ENCODE measurements at places on chromosomes 12 and 14.
A peak's percentile ranks its signal among the peaks of the same experiment; 100 is the strongest.

- DNase-seq, result no peak
Observed at GRCh38 chr12:64010069-64010686, 165.7 kb downstream of the SRGAP1 start.

DNA sequence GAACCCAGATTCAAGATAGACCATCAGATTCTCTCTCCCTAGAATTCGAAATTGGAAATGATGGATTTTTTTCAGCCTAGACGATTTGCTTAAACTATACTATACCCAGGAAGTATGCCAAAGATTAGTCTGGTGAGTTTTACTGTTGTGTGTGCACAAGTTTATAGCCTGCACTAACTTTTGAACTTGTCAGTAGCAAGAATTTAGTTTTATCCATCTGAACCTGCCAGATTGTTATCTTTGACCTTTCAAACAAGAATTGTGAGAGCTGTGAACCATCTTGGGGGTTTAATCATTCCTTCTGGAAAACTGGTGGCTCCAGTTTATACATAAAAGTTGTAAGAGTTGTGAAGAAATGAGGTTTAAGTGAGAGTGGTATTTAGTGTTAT is 243.5 kb upstream of the DAAM1 start:
- DNase-seq, result no peak

DNA sequence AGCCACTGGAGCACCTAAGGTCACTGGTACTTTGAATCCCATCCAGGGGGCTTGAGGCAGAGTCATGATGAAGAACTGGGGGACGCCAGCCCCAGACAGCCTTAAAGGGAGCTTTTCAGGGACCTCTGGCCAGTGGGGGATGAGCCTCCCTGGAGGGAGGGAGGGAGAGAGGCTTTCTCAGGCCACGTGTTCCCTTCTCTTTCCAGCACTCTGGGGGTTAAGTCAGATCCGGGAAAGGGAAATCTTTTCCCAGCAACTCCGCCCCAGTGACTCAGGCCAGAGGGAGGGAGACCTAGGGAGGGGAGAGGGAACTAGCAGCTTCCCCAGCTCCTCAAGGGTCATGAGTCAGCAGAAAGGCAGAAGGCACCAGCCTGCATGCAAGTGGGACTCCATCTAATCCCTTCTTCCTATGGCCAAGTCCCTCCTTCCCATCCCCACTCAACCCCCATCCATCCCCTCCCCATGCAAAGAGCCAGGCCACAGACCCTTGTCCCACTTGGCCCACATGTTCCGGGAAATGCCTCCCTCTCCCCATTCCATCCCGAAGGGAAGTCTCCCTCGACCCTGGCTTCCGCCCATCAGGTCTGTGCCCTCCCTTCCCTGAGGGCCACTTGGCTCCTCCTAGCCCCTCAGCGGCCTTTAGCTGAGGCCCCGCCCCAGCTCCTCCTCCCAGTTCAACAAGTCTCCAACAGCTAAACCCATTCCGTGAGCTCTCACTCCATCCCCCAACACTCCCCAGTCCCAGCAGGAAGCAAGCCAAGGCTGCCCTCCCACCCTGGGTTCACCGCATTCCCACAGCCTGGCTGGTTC is 5.6 kb downstream of the TNFRSF1A start:
- peak; percentile 91 for DNase-seq

- DNase-seq, result no peak
Observed at GRCh38 chr12:6288235-6288634, 22.2 kb upstream of the PLEKHG6 start.

- DNase-seq, result no peak
Observed at GRCh38 chr12:94725375-94726168, 75.2 kb upstream of the TMCC3 start.

DNA sequence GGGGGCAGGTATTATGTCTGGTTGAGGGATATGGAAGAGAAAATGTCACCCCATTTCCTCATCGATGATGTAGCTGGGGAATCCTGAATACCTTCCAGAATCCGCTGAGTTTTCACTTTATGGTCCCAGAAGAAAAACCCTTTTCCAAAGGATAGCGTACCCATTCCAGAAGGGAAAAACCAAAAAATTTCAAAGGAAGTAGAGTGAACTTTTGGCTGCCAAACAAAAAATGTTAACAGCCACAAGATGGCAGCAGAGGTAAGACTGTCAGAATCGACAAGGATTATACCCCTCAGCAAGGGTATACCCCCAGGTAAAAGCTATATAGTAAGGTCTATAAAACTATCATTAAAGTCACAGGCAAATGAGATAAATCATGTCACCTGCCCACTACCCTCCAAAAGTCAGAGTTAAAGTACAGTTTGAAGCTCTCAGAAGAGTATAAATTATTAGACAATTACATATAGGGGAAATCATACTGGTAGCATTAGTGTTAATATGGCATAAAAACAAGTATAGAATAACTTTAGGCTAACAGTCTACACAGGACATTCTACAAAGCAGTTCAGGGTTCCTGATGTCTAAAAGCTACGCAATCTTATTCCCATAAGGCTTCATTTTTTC is 18.0 kb downstream of the ACIN1 start:
- DNase-seq, result no peak

GRCh38 chr12:127830065-127830460 is 436.9 kb upstream of the TMEM132C start:
- no peak for DNase-seq

- no peak for DNase-seq
Observed at GRCh38 chr14:97457575-97458085, 660.4 kb downstream of the VRK1 start.

- DNase-seq, result no peak
Observed at GRCh38 chr12:76643438-76643837, 83.9 kb upstream of the OSBPL8 start.

GRCh38 chr12:102249079-102249841 is 51.6 kb upstream of the PMCH start:
- DNase-seq, result no peak

DNA sequence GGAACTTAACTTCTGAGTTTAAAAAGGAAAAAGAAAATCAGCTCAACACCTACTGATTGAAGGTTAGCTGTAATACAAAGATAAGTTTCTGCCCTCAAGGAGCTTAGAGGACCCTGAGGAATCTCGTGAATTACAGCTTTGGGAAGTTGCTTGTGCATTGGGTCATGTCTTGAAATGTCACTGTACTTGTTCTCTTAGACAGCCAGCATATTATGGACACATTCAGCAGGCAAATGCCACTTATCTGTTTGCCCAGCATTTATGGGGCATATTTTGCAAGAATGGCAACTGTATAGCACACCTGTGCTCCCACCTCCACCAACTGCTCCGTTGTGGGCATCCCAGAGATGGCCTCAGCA is 263.6 kb upstream of the CRY1 start:
- no peak for DNase-seq

DNA sequence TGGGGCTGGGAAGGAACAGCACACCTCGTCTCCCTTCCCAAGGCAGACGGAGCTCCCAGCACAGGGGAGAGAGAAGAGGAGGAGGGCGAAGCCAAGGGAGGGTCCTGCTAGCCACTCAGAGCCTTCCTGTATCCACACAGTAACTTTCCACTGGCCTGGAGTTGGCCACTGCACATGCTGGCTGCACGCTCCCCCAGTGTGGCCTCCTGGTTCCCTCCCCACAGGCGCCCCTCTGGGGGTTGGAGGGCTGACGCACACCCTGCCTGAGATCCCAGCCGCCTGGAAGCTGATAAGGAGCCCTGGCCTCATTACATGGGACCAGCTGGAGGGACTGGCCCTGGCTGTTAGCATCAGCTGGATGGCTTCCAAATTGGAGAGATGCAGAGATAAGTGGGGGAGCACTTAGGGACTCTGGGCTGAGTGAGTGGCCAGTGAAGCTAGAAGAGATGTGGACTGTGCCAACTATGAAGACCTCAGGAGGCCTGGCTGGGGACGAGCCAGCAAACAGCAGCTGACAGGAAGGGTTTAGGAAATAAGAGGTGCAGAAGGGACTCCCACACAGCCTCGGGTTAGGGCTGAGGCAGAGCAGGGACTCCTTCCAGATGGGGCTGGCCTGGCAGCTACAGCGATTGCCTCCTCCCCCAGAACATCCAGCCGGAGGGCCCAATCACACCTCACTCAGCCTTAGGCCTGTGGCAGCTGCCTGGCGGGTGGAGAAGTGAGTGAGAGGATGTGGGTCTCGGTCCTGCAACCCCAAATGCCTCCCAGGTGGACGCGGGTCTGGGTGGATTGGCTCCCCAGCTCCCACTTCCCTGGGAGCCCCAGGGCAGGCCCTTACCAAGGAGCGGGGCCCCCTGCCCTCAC is 26.3 kb upstream of the BCDIN3D start:
- DNase-seq, result peak; percentile 92

- no peak for DNase-seq
Observed at GRCh38 chr14:96059519-96060135, 20.5 kb downstream of the C14orf132 start.

DNA sequence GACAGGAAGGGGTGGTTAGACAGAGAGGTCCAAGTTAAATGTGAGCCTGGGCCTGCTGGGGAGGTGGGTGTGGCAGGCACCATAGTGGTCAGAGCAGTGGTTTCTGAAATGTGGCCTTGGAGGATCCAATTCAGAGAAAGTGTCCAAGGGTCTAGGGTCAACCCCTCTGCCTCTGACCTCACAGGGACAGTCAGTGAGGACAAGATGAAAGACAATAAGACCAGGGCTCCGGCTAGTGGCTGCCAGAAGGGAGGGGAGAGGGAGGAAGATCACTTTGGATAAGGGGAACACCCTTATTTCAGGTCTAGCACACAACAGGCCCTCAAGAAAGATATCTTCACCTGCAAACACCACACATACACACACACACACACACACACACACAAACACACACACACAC is 335.1 kb downstream of the MED13L start:
- DNase-seq, result no peak

DNA sequence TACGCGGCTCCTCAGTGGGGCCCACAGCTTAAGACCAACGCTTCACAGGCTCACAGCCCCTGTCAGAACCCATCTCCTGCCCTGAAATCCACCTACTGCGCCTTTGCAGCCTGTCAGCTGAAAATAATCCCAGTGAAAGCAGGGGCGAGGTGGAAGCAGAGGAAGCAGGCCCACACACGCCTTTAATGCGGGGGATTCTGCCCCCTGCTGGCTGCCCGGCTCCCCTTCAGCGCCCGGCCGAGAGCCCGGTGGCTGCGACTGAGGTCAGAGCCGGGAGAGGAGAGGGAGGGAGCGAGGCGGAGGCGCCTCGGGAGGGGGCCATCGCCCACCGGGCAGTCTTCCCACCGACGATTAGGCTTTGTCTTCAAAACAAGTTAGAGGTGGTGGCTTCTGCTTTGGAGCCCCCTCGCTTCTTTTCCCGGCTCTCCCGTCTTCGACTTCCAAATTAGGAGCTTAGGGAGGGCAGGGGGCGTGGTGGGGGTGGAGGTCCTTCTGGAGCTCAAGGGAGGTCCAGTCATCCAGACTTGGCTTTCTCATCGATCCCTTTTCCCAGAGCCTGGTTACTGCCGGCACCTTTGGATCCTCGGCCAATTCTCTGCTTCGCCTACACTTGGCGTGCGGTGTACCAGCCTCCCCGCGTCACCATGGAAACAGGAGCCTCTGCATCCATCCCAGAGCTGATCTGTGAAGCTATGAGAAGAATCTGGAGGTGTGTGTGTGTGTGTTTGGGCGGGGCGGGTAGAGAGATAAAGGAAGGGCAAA is 25.2 kb upstream of the RND1 start:
- DNase-seq, result peak; percentile 68

- DNase-seq, result no peak
Observed at GRCh38 chr14:95199298-95199983, 42.1 kb upstream of the DICER1 start.

- DNase-seq, result peak; percentile 23
Observed at GRCh38 chr14:55301437-55302121, 30.4 kb downstream of the FBXO34 start.

DNA sequence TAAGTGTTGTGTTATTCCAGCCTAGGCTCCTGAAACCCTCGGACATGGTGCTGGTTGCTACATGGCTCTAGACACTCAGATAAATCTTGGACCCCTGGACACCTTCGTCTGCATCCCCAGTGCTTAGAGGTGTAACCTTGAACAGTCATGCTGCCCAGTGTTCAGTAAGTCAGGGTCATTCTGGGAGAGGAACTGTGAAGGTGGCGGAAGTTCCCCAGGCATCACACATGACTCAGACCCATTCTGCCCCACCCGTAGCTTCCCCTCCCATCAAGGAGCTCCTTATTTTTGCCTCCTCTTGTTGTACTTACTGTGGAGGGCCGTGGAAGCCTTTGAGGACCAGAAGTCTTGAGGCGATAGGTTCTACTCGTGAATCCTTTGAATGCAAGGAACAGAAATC is 18.1 kb upstream of the SSPN start:
- no peak for DNase-seq

DNA sequence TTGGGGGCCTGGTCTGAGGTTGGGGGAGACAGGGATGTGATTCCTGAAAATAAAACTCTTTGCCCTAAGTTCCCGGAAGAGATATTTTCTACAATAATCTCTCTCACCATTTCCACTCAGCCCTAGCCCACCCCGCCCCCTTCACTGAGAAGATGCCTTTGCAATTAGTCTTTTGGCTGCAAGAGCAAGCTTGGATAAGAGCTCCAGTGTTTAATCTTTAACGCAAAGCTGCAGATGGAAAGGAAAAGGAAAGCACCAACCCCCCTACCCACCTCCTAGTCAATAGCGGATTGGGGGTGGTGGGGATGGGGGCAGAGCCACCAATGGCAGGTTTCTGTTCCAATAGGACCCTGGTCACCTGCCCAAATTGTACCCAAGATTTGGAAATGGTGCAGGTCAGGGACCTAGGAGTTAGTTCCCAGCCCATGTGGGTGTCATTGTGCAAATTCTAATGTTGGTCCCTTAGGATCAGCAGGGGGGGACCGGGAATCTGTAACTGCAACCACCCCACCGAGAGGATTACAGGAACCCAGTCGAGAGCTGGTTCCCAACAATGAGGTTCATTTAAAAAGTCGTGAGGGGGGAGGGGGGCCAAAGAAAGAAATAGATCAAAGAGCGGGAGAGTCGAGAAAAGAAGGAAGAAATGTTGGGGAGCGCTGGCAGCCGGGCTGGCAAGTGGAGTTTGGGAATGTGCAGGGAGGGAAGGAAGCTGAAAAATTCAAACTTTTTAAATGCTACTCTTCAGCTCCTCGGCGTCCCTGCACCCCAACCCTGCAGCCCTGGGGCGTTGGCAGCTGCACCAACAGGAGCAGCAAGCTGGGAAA is 1.6 kb downstream of the ZFP36L1 start:
- DNase-seq, result no peak

- DNase-seq, result no peak
Observed at GRCh38 chr12:88419794-88420193, 160.5 kb downstream of the KITLG start.

- DNase-seq, result no peak
Observed at GRCh38 chr12:104719700-104720338, 238.3 kb downstream of the SLC41A2 start.

Data from Kasumi-1 (cell line).